ENCODE measurements at places on chromosomes 2 and 18.

DNA sequence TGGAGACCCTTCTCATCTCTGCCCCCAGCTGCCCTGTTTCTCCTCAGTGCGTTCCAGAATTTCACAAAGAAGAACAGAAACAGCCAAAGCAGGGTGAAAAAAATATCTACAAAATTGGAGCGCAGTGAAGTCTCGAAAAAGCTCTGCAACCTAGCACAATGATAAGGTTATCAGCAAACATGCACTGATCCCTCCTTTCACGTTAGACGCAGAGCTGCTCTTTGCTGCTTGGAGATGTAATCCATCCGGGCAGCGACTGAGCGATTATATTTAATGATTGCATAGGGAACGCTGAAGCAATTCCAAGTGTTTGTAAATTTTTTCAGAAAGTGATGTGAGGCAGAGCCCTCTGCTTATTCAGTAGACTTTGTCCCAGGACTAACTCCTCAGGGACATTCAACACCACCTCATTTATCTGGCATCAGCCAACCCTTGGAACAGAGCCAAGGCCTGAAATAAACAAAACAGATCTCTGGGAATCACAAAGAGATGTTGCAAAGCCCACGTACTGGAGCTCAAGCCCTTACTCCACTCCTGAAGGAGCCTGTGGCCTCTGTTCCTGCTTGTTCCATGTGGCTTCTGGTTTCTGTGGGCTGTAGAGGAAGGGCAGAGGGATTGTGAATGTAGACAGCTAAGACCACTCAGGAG is 172.6 kb upstream of the BCL2L11 start:
- DNase-seq = no peak

DNA sequence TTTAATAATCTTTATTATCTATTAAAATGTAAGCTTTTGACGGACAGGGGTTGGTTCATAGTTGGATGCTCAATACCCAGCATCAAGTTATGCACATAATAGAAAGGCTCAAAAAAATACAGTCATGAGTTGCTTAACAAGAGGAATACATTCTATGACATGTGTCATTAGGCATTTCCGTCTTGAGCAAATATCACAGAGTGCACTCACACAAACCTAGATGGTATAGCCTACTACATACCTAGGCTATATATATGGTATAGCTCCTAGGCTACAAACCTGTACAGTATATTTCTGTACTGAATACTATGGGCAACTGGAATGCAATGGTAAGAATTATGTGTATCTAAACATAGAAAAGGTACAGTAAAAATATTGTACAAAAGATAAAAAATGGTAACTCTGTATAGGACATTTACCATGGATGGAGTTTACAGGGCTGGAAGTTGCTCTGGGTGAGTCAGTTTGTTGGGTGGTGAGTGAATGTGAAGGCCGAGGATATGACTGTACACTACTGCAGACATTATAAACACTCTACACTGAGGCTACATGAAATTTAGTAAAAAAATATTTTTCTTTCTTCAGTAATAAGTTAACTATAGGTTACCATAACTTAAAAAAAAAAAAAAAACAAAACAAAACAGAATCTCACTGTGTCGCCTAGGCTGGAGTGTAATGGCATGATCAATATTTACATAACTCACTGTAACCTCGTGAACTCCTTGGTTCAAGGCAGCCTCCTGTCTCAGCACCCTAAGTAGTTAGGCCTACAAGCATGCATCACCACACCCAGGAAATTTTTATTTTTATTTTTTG is 201.2 kb downstream of the NBAS start:
- DNase-seq = no peak

GRCh38 chr2:8805278-8806210 is 31.9 kb downstream of the KIDINS220 start:
- DNase-seq = no peak

GRCh38 chr2:163481515-163481914 is 254.3 kb downstream of the FIGN start:
- DNase-seq = no peak

DNA sequence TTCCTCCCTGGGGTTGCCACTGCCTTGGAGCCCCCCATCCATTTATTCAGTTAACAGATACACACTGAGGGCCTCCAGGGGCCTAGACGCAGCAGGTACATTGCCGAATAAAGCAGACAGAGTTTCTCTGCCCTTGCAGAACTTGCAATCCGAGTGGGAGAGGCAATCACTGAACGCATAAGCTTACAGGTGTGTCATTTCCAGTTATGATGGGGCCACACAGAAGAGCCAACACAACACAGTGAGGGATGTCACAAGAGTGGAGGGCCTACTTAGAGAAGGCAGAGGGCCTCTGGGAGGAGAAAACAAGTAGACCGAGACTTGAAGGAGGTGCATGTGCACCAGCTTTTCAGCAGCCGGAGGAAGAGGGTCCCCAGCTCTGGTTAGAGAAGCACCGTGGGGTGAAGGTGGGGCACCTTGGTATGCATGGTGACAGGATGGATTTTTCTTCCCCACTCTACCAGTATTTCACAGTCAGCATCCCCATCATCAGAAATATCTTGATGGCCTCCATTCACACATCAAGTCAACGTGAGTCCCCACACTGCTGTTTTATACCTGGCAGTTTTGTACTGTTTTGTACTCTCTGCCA is 150.9 kb downstream of the SMAD7 start:
- DNase-seq = no peak

DNA sequence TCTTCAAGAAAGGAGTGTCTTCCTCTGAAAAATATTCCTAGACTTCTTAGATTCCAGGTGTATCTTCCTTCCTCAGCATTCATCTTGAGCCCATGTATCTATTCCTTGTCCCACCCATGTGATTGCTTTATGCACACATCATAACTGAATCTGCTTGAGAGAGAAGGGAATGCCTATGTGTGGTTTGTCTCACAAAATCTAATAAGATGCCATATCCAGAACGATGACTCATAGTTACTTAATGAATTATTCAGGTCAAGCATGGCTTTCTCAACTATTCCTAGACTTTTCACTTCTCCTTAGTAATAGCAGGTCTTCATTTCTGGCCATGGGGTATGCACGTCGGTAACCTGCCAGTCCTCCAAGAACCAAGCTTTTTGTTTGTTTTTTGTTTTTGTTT is 121.8 kb downstream of the SETBP1 start:
- no peak for DNase-seq

GRCh38 chr2:144146876-144147275 is 373.0 kb downstream of the ZEB2 start:
- no peak for DNase-seq

DNA sequence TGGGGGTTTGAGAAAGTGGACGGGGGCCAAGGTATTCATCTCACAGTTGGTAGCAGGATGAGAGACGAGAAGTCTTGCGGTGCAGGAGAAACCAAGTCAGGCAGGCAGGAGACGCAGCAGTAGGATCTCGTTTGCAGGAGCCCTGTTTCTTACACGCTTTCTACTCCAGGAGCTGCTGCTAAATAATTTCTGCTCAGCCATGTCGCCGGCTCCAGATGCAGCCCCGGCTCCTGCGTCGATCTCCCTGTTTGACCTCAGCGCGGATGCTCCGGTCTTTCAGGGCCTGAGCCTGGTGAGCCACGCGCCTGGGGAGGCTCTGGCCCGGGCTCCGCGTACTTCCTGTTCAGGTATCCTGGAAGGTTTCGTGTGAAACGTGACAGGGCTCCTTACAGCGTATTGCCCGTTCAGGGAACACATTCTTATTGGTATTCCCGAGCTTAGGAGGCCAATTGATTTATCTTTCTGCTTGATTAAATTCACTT is 494 bp downstream of the ANKZF1 start:
- no peak for DNase-seq

DNA sequence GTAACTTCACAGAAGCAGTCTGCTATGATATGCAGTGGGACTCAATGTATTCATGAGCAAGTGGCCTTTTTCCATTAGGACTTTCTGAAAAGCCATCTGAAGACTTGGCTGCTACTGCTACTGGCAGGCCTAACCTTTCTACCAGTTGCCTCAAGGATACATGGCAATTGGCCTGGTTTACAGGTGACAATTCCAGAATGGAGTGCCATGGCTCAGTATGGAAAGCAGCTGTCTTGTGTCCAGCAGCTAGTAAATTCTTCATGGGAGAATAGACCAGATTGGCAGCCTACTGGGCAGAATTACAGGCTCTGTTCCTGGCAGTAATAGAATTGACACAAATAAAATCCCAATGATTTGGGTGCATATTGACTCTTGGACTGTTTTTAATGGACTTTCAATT is 12.6 kb upstream of the TMX3 start:
- no peak for DNase-seq

GRCh38 chr2:96495982-96496629 is 9.1 kb downstream of the NEURL3 start:
- DNase-seq = no peak

DNA sequence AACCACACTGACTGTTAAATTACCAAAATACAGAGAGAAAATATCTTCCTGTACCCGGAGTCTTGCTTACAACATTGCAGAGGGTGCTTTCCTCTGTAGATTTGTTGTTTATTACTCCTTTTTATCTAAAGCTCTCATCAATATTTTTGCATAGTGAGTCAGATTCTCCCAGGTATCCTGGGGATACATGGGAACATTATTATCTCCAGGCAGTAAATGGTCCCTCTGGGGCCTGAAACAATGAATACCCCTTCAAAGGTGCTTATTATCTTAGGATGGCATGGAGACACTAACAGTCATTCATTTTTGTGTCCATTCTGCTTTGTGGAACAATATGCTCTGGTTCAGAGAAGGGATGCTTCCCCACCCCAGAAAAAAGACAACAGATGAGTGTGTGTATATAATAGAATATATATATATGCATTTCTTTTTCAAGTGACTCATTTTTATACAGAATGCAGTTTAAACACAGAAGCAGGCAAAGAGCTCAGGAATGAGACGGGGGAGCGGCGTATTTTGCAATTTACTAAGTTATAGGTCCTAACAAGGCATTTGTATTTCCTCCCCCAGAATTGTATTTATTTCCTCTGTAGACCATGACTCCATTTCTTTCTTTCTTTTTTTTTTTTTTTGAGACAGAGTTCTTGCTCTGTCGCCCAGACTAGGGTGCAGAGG is 424.8 kb upstream of the ZEB2 start:
- DNase-seq = no peak

GRCh38 chr18:79770826-79771225 is 26.9 kb upstream of the KCNG2 start:
- no peak for DNase-seq

GRCh38 chr2:240162032-240162431 is 21.6 kb upstream of the OTOS start:
- no peak for DNase-seq

- DNase-seq = no peak
These were observed 50.9 kb downstream of the ADNP2 start for GRCh38 chr18:80159713-80160636.

GRCh38 chr2:67626656-67627055 is 229.5 kb downstream of the ETAA1 start:
- DNase-seq = no peak

DNA sequence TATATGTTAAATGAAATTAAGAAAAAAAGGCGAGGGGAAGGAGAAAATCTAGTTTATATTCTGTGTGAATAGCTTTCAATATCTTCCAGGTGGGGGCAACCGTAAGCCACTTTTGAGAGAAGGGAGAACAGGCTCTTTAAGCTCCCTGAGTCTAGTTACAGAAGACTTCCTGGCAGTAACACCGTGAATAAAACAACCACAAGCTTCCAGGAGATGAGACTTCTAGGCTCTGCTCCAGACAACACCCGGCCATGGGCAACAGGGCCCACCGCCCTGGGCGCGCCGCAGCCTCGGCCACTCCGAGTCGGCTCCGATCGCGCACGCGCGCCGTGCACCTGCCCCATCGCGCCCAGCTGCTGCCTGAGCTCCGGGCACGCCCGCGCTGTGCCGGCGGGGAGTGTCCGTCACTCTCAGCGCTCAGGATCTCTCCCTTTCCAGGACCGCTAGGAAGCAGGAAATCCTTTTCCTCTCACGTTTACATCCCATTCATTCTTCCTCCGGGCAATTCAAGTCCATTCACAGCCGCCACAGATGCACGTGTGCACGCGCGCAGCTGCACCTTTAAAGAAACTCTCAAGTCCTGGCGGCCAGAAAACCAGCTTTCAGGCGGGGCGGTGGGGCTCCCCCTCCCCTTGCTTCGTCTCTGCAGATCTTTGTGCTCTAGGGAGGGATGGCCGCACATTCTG is 19.4 kb upstream of the PAX3 start:
- DNase-seq = no peak

DNA sequence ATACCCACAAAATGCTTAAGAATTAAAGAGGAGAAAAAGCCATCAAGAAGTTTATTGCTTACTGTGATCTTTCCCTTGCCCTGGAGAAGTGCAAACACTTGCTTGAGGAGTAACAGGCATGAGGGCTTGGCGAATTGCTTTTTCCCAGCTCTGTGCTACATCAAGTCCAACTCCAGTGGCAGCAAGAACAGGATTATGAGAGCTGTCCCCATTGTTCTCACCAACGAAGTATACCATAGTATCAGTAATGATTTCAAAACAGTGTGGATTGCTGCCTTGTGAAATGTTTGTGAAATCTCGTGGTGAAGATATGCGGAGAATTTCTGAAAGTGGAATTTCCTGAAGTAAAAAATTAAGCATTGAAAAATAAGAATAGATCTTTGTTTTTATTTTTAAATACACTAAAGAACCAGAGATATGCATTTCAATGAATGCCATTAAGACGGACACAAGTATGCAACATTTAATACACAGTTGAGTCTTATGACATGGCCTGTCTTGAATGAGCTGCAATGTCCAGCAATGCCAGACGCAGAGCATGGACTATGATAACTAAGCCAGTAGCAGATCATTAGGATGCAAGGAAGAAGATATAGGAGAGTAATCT is 43.0 kb downstream of the NDUFAF7 start:
- no peak for DNase-seq

GRCh38 chr2:162197069-162197825 is 45.2 kb upstream of the GCG start:
- no peak for DNase-seq

DNA sequence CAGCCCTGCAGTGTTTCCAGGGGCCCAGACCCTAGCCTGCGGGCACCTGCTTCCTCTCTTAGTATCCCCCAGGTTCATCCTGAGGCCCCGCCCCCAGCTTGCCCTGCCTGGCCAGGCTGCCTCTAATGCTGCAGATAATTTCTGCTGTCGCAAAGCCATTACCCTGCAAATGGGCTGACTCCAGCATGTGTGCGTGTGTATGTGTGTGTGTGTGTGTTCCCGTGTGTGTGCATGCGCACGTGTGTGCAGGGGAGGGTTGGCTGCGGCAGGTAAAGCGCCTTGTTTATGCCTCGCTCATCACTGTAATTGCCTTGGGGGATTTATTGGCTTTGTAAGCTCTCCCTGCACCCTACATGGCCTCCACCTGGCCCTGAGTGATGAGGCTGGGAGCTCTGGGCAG is 7.6 kb upstream of the PRSS56 start:
- no peak for DNase-seq

DNA sequence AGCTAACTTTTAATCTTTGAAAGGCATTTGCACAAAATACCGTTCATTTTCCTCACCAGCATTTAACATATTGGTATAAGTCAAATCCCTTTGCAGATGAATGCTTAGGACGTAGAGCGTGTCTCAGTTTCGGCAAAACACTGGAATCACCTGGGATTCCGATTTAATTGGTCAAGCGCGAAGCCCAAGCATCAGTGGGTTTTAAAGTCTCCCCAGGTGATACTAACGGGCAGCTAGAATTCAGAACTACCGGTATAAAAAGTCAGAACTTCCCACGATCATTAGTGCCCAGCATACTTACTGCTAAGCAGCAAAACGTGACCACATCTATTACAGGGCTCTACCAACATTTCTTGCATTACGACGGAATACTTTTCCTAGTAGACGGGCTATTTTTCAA is 24.6 kb downstream of the ALPK2 start:
- DNase-seq = no peak

All from activated CD4-positive, CD25-positive, alpha-beta regulatory T cell (primary cell).